ENCODE measurements at places on chromosomes 5 and 9.

- peak; percentile 45 for DNase-seq
Measured at GRCh38 chr9:37678789-37679273, 28.1 kb downstream of the FRMPD1 start.

- DNase-seq, result no peak
Measured at GRCh38 chr9:102778746-102779145, 216.4 kb upstream of the CYLC2 start.

DNA sequence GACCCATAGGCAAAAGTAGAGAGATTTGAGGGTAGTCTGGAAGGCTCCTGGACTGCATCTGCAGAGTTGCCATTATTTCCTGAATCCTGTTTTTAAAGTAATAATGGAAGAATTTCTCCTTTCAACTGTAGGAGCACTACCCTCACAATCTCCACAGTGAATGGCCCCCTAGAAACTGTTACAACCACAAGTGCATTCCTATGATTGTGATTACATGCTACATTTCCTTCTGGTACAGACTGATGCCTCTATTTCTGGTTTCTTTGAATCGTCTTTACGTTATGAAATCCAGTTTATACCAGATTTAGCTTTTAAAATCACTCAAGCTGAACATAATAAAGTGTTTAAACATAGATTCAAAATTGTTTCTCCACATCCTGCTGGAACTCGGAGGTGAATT is 49.4 kb downstream of the FRMPD1 start:
- DNase-seq, result no peak

- DNase-seq, result no peak
Measured at GRCh38 chr5:138706655-138707480, 46.4 kb upstream of the CTNNA1 start.

GRCh38 chr9:127397646-127398274 is 791 bp downstream of the SLC2A8 start:
- DNase-seq, result peak; percentile 76

- peak; percentile 78 for DNase-seq
Measured at GRCh38 chr9:97109194-97109811, 70.4 kb upstream of the CTSV start.

- no peak for DNase-seq
Measured at GRCh38 chr9:87435189-87435880, 62.3 kb upstream of the DAPK1 start.

DNA sequence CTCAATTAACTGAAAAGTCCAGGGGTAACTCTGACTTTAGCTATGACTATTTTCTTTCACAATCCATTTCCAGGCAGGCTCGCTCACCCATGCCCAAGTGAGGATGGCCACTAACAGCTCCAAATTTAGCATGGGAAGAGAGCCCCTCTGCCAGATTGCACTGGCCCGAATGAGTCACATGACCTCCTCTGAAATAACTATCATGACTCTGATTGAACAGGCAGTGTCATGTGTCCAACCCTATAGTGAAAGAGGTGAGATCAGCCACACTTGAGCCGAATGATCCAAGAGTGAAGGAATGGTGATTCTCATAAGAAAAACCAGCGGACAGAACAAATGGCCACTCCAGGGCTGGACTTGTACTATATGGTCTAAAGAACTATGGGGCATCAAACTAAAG is 242.3 kb downstream of the NSG2 start:
- DNase-seq, result no peak

- DNase-seq, result no peak
Measured at GRCh38 chr5:5335107-5335506, 87.4 kb upstream of the ICE1 start.

DNA sequence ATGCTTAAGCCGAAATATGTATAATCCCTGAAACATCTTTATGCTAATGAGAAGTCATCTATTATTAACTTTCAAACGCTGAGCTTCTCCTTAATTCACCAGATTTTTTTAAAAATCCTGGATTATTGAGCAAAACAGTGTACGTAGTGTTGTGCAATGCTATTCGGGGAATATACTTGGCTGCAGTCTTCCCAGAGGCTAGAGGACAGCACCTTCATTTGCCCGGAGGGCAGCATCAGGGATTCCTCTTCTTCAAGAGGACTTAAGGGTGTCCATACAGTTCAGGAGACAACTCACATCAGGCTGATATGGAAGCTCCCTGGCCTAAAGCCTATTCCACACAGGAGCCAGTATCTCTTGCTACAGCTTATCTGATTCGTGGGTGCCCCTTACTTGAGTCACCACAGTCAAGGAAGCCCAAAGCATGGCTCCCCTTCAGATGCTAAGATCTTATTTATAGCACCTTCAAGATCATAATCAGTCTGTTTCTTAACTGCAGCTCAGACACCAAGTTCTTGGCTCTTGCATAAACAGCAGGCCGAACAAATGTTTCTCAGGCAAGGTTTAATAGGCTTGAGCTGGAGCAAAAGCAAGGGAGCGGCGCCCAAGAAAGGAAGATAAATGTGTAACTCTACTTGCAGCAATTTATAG is 29.4 kb downstream of the NUTM2F start:
- no peak for DNase-seq

DNA sequence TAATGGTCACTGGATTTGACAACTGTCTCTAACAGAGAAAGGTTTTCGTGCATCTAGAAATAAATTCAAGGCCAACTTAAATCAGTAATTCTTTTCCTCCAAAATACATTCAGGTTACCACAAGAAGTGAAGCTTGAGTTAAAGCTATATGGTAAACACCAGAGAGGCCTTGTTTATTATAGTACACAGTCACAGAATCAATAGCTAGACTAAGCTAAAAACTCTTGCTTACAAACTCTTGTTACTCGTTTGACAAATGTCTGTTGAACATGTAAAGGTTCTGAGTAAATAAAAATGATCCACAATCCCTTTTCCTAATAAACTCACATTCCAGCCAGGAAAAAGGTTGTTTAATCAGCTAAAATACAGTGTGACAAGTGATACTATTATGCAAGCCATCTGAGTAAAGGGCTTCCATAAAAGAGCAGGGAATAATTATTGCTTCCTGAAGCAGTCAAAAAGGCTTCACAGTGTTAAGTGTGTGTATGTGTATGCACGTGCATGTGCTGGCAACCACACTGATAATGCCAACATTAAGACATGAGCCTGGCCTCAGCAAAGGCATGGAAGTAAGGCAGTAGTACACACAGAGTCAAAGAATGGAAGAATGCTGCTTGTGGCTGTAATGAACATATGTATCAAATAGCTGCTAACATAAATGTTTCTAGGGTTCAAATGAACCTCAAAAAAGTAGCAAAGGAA is 12.8 kb downstream of the PTAR1 start:
- DNase-seq, result no peak

DNA sequence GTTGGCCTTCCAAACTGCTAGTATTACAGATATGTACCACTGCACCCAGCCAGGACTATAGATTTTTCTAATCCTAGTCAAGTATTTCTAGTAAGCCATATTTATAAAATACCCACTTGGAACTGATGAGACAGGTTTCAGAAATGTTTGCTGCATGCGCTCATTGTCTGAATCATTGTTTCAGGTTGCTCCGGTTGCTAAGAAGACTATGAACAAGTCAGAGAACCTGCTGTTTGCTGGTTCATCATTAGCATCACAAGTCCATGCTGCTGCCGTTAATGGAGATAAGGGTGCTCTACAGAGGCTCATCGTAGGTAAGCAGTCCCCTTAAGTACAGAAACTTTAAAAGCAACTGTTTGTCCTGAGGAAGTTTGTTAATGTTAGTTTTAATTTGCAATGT is 5.3 kb downstream of the INVS start:
- DNase-seq, result no peak

DNA sequence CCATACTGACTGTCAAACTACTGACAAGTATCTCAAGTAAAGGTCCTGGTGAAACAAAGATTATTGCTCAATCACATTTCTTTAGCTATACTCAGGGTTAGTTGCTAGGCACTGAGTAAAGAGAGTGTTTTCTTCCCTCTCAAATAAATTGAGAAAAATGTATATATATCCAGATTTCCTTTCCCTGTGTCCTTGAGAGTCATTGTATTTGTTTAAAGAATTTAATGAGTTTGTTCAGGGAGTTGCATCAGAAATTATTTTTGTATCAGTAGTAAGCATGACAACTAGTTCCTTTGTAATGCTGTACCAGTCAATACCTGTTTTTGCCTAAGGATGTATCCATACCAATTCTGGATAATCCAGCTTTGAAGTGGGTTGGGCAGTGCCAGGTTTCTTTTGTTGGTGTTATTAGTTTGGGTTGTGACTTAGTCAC is 3.2 kb upstream of the ANKHD1 start:
- DNase-seq, result no peak

GRCh38 chr5:13439430-13439829 is 505.1 kb downstream of the DNAH5 start:
- no peak for DNase-seq

- DNase-seq, result no peak
Measured at GRCh38 chr9:78291240-78291925, 5.5 kb upstream of the PSAT1 start.

DNA sequence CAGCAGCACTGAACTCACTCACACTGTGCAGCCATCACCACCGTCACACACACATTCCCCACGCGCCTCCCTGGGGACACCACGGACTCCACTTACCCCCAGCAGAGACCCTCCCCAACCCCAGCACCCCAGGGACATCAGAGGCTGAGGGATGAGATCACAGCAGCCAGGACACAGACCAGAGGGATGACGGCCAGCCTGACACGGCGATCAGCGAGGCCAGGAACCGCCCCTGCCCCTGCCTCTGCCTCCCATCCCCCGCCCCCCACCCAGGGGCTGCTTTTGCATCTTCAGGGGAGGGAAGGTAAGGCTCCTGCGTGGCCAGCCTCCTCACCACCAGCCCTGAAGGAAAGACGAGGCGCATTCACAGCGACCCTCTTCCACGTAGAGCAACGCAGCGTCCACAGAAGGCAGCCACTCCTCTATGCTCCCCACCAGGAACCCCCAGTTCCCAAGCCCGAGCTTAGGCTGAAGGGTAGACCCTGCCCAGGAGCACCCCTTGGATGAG is 104.5 kb downstream of the VAV2 start:
- DNase-seq, result no peak

GRCh38 chr5:5705010-5705409 is 282.5 kb downstream of the ICE1 start:
- DNase-seq, result no peak

DNA sequence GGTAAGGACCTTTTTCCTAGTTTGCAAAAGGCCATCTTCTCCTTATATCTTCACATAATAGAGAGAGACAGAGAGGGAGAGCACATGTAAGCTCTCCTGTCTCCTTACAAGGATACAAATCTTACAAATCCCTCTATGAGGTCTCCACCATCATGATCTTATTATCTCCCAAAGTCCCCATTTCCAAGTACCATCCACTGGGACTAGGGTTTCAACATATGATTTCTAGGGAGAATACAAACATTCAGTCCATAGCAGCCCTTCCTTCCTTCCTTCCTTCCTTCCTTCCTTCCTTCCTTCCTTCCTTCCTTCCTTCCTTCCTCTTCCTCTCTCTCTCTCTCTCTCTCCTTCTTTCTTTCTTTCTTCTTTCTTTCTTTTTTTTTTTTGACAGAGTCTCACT is 1132.9 kb upstream of the WWC1 start:
- no peak for DNase-seq

GRCh38 chr5:35089334-35090314 is 41.9 kb upstream of the AGXT2 start:
- peak; percentile 50 for DNase-seq

DNA sequence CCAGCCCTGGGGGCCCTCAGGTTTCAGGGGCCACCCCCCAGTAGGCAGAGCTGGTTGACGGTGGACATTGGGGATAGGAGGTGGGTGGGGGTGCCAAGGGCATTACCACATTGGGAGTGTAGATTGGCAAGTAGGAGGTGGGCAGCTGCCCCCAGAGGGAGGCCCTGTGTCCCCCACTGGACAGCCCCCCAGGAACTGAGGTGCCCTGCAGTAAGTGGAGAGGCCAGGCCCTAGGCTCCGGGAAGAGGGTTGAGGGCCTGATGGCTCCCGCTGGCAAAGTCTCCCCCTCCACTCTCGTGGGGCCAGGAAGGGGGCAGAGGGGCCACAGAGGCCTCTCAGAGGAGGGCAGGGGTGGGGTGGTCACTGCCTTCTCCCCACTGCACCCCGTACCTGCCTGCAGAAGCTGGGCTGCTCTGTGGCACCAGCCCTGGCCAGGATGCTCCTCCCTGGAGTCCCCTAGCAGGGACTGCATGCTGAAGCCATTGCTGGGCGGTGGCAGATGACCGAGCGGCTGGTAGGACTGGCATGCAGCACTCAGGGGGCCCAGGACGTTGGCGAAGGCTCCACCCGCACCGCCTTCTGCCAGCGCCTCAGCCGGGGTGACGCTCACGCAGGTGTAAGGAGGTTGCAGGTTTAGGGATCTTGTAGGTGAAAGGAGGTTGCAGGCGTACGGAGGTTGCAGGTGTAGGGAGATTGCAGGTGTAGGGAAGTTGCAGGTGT is 89.6 kb upstream of the CACNA1B start:
- no peak for DNase-seq

DNA sequence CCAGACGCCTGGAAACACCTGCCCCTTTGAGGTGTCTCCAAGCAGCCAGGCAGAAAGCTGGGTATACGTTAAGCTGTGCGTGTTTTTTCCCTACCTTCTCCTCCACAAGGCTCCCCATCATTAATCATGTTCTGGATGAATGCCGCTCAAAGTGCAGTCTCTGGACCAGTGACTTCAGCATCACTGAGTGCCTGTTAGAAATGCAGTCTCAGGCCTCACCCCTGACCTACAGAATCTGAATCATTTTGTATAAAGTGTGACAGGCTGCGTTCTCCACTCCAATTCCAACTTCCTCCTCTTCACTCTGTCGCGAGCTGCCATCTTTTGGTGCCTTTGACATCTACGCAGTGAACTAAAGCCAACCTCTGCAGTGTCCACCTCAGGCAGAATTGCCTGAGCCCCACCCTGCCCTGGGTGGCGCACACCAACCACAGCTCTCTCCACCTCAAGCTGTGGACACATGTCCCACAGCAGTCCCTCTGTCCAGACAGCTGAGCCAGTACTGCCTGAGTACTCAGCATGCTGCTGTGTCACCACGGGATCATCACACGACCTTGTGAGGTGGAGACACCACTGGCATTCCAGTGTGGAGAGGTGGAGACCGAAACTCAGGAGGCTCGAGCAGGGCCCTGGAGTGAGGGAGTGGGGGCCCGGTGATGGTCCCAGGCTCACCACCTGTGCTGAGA is 14.2 kb downstream of the PTPN3 start:
- DNase-seq, result no peak

DNA sequence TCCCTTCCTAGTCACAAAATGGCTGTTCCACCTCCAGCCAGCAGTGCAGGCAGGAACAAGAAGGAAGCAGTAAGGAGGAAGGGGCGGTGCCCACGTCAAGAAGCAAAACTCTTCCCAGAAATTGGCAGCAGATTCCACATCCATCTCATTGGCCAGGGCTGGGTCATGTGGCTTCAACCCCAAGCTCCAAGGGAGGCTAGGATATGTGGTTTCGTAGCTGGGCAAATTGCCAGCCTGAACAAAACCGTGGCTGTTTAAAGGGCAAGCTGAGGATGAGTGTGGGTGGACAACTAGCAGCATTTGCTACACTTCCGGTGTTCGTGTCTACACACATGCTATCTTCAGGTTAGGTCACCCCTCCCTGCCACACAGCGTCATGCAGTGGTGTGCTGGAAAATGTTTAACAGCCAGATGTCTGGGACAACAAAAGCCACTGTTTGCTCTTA is 92.1 kb upstream of the MAP1B start:
- peak; percentile 78 for DNase-seq

Data from BE2C (cell line).